ACHN (cell line): ENCODE measurements at places on chromosomes 5 and 9.

DNA sequence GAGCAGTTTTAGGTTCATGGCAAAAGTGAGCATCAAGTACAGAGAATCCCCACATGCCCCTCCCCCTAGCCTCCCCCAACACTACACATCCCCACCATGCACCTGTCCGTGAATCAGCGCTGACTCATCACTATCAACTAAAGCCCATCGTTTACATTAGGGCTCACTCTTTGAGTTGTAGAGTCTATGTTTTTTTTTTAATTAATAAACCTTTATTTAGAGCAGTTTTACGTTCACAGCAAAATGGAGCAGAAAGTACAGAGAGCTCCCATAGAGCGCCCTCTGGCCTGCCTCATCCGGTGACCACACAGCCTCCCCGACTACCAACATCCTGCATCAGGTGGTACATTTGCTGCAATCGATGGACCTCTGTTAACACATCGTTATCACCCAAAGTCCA is 47.9 kb upstream of the UNC5A start:
- DNase-seq: peak; percentile 2

DNA sequence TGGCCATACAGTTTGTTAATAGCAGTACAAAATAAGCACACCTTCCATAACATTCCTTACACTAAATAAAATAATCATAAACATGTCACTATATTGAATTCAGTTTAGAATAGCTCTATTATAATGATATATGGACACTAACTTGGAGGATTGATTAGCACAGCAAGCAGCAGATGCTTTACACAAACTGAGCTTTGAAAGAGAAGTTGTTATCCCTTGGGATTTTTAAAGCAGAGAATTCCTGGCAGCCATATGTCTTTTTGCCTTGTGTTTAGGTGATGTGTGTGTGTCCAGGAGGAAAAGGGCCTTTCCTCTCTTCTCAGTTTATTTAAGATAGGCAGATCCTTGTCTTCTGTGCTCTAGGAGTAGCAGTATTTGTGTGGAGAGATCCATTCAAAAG is 232.2 kb upstream of the GRIN3A start:
- DNase-seq: no peak

DNA sequence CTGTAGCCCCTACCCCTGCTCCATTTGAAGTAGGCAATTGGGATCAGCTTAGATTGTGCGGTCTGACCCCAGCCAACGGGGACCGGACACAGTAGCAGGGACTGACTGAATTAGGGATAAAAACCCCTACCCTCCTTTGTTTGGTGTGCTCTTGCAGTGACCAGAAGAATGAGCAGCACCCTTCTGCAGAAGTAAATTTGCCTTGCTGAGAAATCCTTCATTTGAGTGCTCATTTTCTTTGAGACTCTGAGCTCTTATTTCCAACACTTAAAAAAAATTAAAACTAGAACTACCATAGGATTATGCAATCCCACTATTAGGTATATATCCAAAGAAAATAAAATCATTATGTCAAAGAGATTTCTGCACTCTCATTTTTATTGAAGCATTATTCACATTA is 560.0 kb downstream of the CDH12 start:
- DNase-seq: no peak

GRCh38 chr5:68372161-68372560 is 156.6 kb downstream of the PIK3R1 start:
- DNase-seq: no peak

- no peak for DNase-seq
These were observed 424.0 kb downstream of the SH3GL2 start for GRCh38 chr9:18002718-18003438.

- no peak for DNase-seq
These were observed 29.6 kb downstream of the KCNIP1 start for GRCh38 chr5:170533383-170533782.
